ENCODE measurements at places on chromosomes 6 and 20.

GRCh38 chr6:68226460-68226859 is 408.6 kb upstream of the ADGRB3 start:
- no peak for DNase-seq

GRCh38 chr20:57727863-57728262 is 18.0 kb upstream of the PMEPA1 start:
- DNase-seq, result no peak

DNA sequence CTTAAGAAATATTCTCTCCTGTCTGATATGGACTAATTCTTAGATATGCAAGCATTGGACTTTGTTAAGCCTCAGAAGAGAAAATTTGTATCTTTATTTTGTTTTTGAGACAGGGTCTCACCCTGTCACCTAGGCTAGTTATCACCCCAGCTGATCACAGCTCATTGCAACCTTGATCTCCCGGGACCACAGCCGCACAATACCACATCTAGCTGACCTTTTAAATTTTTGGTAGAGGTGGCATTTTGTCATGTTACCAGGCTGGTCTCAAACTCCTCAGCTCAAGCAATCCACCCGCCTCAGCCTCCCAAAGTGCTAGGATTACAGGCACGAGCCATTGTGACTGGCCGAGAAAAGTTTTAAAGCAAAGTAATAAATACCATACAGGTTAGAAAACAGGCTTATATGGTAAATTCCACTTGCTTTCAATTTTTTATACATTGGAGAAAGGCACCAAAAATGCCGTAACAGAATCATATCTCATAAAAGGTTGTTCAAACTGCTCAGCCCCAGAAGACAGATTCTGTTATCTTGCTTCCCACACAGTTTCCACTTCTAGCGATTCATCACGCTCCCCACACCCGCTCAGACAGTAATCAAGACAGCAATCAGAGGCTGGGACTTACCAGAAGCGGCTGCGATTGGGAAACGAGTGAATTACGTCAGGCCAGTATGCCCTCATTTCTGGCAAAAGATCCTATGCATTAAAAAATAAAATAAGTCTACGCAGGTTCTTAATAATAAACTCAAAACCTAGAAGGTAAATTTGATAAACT is 13.8 kb downstream of the RNASET2 start:
- no peak for DNase-seq

GRCh38 chr6:104607501-104607900 is 252.2 kb downstream of the HACE1 start:
- DNase-seq, result no peak

- peak; percentile 56 for DNase-seq
Measured at GRCh38 chr6:72621291-72622093, at the start of gene KCNQ5. KCNQ5 (plus strand) TSS chr6:72622064.

DNA sequence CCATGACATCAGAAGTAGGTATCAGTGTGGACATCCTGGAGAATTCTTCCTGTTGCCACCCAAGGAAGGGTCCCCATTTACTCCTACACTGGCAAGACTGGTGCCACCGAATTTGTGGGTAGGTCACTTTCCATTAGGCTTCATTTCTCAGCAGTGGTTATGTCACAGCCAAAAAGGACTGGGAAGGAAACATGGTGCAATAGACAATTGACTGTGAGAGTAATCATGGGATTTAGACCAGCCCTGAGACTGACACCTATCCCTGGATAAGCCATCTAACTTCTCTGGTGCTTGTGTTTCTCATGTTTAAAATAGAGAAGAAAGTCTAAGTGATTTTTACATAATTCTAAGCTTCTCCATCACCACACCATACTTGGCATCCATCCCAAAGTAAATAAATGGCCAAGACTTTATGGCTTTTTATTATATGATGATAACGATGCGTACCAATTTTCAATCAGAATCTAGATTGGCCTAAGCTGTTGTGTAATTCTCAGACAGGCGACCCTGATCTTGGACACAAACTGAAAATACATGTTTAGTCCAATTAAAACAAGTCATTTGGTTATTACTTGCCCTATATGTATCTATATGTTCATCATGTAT is 10.2 kb downstream of the SMPDL3A start:
- no peak for DNase-seq

- no peak for DNase-seq
Measured at GRCh38 chr20:21518292-21518991, 4.6 kb upstream of the NKX2-2 start.

DNA sequence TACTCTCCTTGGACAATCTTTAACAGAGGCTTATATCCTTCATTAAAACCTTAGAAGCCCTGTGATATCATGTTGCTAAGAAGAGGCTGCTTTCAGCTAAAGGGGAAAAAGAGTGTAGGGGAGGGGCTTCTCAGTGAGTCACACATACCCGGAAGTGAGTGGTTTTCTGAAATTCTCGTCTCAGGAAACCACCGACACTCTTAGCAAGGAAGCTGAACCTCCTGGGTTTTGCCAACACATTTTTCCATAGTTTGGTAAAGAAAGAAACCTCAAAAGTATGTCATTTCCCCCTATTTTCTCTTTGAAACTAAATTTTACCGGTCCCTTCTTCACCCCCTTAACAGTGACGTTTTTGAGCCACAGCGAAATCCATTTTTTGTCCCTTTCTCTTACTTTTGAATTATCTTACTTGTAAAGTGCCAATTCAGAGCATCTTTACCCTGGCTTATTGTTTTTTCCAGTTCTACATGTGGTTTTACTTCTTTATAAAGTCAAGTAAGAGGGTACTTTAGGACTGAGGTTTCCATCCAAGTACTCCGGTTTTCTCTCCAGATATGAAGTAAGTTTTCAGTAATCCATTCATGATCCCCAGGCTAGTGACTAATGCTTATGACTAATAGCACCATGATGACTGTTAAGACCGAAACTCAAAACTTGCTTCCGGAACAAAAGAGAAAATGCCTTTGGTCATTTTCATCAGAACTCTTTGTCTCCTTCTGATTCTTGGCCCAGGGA is 219.3 kb downstream of the ARHGAP18 start:
- DNase-seq, result no peak

DNA sequence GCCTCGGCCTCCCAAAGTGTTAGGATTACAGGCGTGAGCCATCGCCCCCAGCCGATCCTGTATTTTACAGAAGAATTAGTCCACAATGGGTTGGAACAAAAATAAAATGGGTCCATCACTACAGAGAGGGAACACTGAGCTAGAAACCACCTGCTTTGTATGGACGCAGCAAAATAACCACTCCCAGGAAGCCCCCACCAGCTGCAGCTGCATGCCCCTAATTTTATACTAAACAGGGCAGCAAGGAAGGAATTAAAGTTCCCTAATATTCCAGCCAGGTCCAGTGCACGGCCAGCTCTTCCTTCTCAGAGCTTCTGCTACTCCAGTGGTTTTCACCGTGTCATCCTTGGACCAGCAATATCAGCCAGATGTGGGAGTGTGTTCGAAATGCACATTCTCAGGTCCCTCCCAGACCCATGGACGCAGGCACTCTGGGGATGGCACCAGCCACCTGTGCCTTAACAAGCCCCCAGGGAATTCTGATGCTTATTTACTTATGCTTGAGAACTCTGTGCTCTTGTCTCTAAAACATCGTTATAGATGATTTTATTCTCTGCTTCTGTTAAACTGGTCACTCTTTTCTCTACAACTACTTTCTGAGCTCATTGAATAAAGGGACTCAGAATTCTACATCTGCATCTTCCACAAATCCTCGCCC is 189.5 kb upstream of the SLC24A3 start:
- DNase-seq, result no peak

GRCh38 chr6:10633216-10633615 is 61.2 kb downstream of the C6orf52 start:
- no peak for DNase-seq

DNA sequence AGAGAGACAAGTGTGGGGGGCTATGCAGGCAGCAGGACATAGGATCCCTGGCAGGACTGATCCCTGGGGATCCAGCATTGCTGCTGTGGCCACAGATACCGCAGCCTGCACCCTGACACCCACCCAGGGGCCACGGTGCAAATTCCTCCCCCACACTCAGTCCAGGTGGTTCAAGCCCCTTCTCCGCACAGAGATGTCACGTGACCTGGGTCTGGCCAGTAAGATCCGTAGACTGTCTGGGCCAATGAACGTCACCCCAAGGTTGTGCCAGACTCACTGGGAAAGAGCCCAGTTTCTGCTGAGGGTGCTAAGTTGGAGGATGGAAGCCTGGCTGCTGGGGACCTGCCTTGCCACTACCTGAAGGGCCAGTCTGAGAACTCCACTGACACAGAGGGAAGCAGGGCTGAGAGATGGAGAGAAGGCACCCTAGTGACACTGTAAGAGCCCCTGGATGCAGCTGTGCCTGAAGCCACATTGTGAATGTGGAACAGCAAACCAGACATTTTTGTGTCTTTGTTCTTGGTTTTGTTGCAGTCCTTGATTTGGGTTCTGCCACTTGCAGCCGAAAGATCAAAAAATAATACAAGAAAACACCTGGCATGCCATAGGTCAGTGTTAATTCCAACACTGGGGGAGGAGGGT is 228.6 kb downstream of the PREX1 start:
- no peak for DNase-seq

DNA sequence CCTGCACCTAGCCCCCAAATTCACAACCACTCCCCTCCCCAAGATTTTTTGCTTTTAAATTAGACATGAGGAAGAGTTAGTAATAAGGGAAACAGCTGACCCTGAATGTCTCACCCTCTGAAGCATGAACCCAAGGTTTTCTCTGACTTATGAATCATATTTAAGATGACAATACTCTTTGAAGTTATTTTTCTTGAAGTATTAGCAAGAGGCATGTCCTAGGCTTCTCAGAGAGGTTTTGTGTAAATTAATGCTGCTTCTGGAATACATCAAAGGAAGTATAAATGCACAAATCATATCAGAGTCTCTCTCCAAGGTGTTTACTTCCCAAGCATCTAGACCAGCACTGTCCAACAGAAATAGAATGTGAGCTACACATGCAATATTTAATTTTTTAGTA is 408.1 kb upstream of the MARCKS start:
- no peak for DNase-seq

DNA sequence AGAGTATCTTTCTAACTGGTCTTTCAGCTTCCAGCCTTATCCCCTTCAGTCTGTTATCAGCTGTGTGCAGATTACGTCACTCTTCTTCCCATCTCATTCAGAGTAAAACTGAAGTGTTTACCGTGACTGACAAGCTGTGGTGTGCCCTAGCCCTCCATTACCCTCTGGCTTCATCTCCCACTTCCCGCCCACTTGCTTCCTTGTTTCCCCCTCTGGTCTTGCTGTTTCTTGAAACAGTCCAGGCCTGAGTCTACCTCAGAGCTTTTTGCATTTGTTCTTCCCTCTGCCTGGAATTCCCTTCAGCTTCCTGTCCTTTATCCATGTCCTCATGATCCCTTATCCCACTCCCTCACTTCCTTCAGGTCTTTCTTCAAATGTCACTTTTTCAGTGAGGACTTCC is 66.9 kb downstream of the CARMIL1 start:
- no peak for DNase-seq

- DNase-seq, result peak; percentile 78
Measured at GRCh38 chr20:40262219-40262618, 426.8 kb downstream of the MAFB start.

- no peak for DNase-seq
Measured at GRCh38 chr6:111874025-111874415, 768 bp upstream of the FYN start.

DNA sequence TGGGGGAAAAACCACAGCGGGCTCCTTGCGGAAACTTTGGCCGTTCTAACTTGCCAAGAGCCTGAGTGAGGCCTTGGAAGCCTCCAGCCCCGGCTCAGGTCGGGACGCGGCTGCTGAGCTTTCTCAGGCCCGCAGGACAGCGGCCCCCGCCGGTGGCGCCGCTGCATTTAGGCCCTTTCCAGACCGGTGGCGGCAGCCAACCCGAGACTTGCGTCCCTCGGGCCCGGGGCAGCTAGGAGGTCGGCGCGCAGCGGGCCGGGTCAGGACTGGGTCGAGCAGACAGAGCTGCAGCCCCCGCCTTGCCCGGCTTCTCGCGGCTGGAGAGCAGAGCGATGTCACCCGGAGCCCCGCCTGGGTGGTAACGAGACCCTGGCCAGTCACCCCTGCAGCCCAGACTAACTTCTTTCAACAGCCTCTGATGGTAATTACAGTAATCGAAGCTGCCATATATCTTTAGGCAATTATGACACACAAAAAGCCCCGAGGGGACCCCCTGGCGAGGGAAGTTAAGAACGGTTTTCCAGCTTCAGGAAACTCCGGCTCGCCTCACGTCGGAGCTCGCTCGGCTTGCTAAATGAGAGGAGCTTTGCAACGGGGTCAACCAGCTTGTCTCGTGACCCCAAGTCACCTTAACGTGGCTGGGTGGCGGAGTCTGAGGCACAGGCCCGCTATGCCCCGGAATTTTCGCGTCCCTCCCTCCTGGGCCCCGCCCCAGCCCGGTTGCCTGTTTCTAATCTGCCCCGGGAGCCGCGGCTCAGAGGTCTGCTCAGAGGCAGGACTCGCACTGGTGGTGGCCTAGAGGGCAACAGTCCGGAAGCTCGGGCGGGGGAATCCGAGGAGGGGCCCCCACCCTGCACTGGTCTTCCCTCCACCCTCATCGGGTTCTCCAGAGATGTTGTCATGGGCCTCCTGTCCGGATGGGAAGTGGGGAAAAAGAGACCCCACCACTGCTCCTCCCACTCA is 3.0 kb downstream of the NR2E1 start:
- peak; percentile 37 for DNase-seq

GRCh38 chr20:35091816-35092523 is 637 bp downstream of the TRPC4AP start:
- DNase-seq, result peak; percentile 41

- DNase-seq, result no peak
Measured at GRCh38 chr6:114081730-114082129, 110.8 kb upstream of the HDAC2 start.

DNA sequence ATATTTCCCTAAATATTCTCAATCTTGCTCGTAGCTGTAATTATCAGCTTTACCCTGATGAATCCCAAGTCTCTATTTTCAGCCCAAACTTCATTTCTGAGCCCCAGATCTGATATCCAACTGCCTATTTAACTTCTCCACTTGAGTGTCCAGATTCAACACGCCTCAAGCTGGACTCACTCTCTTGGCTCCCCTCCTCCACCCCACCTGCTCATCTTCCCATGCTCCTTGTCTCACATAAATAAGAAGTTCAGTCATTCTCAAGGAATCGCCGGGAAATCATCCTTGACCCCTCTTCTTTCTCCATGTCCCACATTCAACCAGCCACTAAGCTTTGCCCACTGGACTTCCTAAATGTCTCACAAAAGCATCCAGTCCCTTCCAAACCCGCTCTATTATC is 89.9 kb upstream of the STMND1 start:
- DNase-seq, result no peak

- no peak for DNase-seq
Measured at GRCh38 chr20:17806739-17807441, 107.1 kb downstream of the BANF2 start.

All from SK-N-DZ (cell line).